ENCODE measurements at places on chromosomes 11 and 22.

DNA sequence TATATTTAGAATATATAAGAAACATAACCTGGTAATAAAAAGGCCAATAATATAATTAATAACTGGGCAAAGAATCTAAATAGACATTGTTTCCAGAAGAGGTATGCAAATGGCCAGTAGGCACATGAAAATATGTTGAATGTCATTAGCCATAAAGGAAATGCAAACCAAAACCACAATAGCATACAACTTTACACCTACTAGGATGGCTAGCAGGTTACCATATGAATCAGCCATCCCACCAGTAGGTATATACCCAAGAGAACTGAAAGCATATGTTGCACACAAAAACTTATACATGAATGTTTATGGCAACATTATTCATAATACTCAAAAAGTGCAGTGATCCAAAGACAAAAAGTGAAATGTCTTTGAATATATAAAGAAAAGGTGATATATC lies 2.7 kb upstream of the OR2D2 start:
- no peak for DNase-seq

DNA sequence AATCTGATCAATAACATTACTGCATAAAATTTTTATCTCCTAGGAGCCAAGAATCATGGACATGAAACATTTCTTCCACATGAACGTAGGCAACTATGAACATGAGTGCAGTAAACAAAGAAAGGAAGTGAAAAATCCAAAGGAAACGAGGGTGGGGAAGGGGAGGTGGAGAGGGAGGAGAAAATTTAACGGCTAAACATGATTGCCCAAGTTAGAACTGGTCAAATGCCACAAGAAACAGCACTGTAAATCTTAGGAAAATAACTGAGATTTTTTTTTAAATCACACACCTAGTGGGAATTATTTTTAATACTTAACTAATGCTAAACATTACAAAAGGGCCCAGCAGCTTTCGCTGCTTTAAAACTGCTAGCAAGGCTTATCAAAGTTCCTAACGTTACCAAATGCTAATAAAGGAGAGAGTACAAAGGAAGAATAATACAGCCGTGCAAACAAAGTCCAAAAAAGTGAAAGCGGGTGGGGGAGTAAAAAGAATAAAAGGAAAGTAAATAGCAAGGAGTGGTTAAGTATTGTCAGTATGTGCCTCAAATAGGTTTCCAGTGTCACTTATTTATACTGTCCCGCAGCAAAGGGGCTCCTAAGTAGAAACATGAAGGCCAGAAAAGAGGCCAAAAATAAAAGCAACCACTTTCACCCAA lies 13.7 kb downstream of the NARS2 start:
- no peak for DNase-seq

- DNase-seq = no peak
Measured at GRCh38 chr22:18093661-18094060, 15.9 kb downstream of the PEX26 start.

GRCh38 chr22:25139062-25139461 lies 60.6 kb upstream of the CRYBB3 start:
- no peak for DNase-seq

GRCh38 chr11:130815097-130815802 lies 101.0 kb downstream of the SNX19 start:
- no peak for DNase-seq

GRCh38 chr22:27573280-27574001 lies 228.1 kb downstream of the MN1 start:
- no peak for DNase-seq

DNA sequence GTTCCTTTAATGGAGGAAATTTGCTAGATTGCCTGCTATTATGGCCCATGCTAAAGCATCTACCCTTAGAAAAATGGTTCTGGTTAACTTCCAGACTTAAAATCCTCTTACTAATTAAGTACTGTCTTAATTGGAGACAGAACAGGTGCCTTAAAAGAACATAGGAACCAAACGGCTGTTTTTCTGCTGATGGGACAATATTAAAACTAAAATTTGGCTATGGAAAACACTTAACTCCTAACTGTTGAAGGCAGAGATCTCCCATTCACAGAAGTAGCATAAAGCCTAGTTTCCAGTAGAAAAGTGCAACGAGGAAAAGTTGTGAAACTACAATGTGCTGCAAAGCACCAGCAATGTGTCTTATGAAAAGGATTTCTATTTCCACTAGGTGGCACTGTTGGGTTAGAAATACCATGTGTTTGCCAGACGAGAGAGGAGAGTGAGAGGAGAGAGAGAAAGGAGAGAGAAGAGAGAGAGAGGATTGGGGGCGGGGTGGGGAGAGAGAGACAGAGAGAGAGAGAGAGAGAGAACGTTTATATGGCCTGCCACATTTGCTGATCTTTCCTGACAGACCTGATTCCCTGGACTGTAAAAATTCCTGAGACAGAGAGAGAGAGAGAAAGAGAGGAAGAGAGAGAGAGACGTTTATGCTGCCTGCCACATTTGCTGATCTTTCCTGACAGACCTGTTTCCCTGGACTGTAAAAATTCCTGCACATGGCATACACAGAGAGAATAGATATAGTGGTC lies 51.5 kb downstream of the FAM181B start:
- DNase-seq = peak; percentile 52

- peak; percentile 27 for DNase-seq
Measured at GRCh38 chr11:32071811-32072210, 19.1 kb upstream of the RCN1 start.

GRCh38 chr11:35089666-35090065 lies 49.3 kb upstream of the CD44 start:
- no peak for DNase-seq

DNA sequence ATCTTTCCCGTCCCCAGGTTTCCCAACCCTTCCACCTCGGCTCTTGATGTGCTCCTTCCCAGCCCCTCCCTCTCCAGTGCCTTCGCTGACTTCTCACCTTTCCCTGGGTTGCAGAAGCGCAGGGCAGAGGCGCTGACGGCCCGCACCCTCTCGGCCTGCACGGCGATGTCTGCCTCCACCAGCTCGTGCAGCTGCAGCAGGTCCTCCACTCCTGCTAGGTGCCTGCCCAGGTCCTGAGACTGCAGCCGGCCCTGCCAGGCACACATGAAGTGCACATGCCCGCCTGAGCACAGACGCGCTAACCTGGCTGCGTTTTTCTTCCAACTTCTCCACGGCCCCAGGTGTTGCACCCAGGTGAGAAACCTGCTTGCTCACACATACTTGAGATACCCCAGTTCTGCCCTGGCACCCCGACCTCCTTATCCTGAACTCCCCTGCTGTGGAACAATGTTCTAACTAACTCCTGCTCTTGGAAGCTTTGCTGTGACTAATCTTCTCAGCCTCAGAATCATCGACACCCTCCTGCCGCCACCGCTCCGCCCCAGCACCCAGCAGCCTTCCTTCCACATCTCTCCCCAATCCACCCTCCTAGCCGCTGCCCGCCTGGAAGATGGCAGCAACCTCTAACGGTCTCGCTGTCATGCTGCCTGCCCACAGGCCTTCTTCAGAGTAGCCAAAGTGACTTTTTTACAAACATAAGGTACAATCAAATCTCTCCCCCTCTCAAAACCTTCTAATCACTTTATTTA lies 23.3 kb downstream of the SPTBN2 start:
- no peak for DNase-seq

- no peak for DNase-seq
Measured at GRCh38 chr11:9075556-9075955, 15.8 kb downstream of the SCUBE2 start.

- no peak for DNase-seq
Measured at GRCh38 chr22:27133019-27133431, 475.6 kb downstream of the MIAT start.

GRCh38 chr11:67648796-67649613 lies 1.5 kb downstream of the ACY3 start:
- DNase-seq = no peak

GRCh38 chr11:46308631-46309419 lies 31.4 kb downstream of the CREB3L1 start:
- peak; percentile 54 for DNase-seq

DNA sequence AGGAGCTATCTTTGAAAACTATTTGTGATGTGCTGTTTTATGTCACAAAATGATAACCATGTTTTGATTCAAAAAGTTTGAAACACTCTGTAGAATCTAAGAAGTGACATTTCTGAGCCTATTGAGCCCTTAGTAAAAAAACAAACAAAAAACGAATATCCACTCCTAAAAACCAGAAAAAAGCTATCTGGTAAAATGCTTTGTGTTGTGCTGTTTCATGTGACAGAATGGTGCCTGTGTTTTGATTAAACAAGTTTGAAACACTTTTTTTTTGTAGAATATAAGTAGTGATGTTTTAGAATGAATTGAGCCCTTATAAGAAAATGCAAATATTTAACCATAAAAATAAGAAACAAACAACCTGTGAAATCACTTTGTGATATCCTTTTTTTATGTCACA lies 105.2 kb upstream of the VPREB1 start:
- DNase-seq = no peak

DNA sequence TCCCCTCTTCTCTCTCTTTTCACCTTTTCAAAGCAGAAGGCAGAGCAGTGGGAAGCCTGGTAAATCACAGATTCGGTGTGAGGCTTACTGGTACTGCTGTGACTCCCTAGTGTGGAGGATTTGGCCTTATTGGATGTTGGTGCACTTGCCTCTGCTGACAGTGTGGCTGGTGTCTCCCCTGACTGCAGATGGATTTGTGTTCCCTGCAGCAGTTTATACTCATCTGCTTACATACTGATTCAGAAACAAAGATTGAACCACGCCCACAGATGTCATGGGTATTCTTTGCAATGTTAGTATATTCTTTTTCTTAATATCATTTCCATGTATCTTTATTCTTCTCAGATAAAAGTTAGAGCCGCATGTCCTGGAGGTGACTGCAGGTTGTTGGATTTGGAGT lies 26.8 kb upstream of the GRIK4 start:
- no peak for DNase-seq

- no peak for DNase-seq
Measured at GRCh38 chr22:35212009-35212408, 45.3 kb upstream of the HMGXB4 start.

DNA sequence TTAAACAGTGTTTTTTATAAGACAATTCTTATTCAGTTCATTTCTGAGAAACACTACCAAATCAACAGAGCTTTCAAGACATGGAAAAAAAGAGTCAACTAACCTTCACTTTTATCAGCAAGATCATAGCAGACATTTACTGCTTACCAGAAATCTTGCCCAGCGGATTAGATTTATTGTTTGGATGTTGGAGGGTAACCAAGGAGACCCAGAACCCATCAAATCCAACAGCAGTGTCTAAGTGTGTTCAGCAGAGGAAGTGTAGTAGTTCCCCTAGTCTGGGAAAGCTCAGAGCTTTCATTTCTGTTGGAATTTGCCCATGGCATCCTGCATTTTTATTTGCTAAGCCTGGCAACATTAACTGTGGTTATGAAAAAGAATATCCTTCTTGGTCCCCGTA lies 2.4 kb upstream of the PGM2L1 start:
- DNase-seq = no peak

DNA sequence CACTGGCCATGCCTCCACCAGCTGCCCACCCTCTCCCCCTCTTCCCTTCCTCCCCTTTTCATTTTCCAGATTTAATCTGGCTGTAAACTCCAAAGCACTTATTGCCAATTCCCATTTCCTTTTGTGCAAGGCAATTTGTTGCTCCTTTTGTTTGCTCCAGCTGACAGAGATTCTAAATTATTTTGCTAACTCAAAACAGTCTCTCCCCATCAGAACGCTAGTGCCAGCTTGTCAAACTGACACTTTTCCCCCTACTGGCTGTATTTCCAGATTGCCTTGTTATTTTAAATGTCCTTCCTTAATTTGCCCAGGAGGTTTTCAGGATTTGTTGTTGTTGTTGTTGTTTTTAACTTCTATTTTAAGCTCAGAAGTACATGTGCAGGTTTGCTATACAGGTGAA lies 57.0 kb upstream of the PAK1 start:
- DNase-seq = no peak

DNA sequence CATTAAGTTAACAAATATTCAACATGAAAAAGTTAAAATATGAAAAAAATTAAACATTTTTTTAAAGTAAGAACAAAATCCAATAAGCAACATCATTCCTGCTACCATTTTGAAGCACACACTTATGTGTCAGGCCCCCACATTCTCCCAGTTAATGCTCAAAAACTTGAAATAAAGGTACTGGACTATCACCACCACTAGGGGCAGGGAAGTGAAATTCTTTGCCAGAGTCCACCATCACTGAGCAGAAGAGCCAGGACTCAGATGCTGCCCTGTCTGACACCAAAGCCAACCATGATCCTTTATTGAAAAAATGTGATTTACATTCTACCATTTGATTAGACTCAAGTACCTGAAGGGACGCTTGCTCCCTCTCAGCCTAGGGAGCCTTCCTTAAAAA lies 39.1 kb downstream of the PITPNB start:
- DNase-seq = peak; percentile 32

DNA sequence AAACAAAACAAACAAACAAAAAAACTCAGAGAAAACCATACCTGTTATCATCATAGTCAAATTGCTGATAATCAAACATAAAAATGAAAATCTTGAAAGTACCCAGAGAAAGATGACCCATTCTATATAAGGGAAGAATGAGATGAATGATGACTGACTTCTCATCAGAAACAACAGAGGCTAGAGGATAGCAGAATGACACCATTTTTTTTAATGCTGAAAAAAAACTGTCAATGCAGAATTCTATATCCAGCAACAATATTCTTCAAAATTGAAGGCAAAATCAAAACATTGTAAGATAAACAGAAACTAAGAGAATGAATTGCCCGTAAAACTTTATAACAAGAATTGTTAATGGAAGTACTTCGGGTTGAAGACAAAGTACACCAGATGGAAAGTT lies 122.1 kb downstream of the ENTHD1 start:
- DNase-seq = no peak

DNA sequence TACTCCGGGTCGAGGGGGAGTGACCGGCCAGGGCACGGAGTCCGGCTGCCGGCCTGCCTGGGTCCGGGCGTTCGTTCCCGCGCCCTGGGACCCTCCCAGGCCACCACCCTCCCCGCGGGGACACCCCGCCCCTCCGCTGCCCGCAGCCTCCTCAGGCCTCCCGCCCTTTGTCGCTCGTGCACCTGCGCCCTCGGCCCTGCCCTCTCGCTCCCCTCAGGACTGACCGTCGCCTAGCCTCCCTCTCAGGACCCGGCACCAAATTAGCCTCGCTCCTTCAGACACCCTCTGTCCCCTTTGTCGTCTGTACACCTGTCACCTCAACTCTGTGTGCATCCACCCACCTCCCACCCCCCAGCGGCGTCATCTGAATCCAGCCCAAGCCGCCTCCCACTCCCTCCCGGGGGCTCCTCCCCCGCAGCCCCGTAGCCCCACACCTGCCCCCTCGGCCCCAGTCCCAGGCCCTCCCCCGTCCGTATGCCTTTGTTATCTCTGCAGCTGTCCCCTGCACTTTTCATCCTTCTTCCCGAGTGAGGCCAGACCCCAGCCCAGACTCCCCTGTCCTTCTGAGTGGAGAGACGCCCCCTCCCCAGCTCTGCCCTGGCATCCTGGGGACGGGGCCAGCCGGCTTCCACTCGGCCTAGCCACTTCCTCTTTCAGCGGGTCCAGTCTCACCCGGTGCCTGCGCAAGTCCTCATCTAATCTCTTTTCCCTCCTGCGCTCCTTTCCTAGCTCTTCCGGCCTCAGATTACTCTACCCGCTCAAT lies 643 bp downstream of the TIGD3 start:
- peak; percentile 41 for DNase-seq

DNA sequence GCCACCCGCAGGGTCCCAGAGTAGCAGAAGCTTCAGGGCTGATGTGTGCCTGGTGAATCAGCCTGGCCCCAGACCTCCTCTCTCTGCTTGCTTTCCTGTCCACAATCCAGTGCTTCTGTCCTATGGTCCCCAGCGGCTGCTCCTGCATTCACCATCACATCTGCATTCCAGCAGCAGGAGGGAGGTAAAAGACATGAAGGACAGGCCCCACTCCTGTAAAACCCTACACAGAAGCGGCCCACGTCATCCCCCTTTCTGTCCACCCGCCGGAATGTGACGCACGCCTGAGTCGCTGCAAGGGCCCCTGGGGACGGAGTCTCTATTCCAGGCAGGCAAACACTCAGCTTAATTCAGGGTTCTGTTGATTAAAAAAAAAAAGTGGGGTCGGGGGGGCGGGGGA lies 58.3 kb downstream of the CDKN1C start:
- no peak for DNase-seq

Measured in cerebellar cortex (tissue), 1 donor.